RPMI7951 (cell line): ENCODE measurements at places on chromosomes 1 and 21.

GRCh38 chr1:77664939-77665516, 17.4 kb downstream of the ZZZ3 start:
- DNase-seq = no peak

DNA sequence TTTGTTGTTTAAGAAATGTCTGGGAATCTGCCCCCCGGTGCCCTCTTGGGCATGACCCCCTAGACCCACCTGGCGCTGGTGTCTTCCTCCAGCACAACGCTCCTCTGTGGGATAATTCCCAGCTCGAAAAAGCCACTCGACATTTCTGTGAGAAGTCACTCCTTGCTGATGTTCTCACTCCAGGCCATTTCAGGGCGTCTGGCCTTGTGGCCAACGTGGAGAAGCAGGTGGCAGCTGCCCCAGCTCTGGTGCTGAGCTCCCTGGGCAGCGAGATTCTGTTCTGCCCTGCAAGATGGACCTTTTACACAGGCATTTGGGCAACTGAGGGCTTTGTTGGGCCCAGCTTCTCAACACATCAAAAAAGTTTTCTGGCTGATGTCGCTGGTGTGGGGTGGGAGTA, 147.7 kb upstream of the WNT4 start:
- no peak for DNase-seq

DNA sequence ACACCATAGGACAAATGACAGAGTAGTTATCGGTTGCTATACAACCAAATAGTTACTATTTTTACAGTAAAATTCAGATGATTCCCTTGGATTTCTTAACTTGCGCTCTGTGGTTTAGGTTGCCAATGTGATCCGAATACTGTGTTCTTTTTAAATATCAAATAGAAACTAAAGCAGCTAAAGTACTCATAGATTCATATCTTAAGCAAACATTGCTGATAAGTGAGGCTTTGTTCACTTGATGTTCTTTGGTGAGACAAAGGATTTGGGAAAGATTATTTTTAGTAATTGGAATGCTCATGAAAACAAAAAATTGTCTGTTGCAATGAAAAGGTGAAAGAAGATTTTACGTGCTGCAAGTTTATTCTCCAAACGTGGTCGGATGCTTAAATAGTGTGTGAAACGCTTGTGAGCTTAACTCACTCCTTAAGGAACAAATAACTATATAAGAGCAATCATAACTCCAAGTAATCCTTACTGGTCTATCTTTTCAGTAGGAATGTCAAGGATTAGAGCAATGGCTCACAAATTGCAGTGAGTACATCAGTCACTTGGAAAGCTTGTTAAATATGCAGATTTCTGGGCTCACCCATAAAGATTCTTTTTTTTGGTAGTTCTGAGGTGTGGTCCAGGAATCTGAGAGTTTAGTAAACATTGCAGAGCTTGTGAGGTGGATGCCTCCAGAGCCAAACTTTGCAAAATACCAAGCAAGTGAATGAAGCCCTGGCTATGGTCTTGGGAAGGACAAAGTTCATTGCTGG, 31.8 kb upstream of the PDC start:
- no peak for DNase-seq

- peak; percentile 4 for DNase-seq
Observed at GRCh38 chr1:235357485-235358373, 9.5 kb upstream of the TBCE start.

DNA sequence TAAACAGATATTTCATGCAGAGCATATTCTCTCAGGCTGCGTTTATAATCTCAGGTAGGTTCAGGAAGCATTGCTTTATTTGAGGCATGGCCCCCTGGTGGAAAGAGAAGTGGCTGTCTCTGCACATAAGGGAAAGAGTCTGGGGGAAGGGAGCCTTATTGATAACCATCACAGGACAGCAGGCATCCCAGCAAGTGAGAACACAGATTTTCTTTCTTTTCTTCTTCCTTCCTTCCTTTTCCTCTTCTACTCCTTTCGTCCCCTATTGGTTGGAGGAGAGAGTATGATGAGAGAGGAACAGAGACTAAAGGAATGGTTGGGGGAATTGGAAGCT, 21.9 kb downstream of the TSNAX start:
- peak; percentile 14 for DNase-seq

DNA sequence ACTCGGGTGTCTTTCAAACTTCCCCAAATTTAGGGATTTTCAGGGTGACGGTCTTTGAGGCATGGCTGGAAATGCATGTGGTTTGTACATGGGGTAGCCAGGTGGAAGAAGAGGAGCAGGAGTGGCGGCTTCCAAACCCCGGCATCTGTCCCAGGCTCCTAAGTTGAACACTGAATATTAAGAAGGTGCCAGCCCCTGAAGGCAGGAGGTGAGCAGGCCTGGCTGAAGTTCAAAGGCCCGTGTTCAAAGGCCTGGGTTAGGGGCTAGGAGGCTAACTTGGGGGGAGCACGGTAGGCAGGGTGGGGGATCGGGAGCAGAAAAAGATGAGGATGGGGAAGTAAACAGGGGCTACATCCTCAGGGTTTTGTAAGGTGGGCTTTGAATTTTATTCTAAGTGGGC, 42.8 kb downstream of the ELK4 start:
- no peak for DNase-seq

DNA sequence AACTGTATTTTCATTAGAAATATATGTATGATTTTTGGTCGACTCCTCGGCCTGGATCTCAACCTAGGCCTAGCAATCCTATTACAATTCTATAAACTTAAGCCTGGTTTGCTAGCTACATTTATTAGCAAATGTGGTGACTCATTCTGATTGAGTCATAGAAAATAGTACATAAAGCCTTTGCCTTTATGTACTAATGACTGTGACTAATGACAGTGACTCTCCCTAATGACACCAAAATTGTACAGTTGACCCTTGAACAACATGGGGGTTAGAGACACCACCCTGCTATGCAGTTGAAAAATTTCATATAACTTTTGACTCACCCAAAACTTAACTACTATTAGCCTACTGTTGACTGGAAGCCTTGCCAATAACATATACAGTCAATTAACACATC, 78.9 kb downstream of the CLEC20A start:
- peak; percentile 76 for DNase-seq

DNA sequence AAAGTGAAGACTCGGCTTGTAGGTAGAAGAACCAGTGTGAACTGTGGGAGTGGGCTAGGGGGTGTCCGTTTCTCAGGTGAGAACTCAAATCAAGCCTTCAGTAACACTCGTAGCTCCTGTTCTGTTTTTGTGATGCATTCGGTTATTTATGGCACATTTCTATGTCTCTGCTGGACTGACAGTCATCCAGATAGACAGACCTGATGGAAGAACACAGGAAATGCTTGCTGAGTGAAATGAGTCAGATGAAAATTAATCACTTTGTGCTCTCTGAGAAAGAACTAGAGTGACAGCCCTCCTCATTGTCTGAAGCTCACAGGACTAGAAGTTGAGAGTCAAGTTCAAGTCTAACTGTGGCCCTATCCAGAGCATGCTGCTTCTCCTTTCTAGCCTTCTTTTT, 360.1 kb upstream of the PLXNA2 start:
- peak; percentile 54 for DNase-seq

DNA sequence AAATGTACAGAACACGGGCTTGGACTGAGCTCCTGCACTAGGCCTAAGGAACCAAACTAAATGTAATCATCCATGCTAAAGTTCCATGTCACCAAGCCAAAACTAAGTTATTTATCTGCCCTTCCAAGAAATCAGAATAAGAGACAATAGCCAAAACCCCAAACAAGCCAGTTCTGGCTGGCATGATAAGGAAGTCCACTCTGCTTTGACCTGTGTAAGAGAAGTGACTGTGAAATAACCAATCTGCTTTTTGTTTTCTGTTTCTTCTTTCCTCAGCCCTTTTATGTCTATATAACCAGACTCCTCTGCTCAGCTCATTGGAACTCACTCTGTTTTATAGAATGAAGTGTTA, 15.1 kb downstream of the PLPPR5 start:
- DNase-seq = no peak

GRCh38 chr1:21734526-21734925, 48.4 kb downstream of the USP48 start:
- no peak for DNase-seq

- no peak for DNase-seq
Observed at GRCh38 chr1:220391491-220391890, 119.2 kb upstream of the RAB3GAP2 start.
